ENCODE measurements at places on chromosomes 16 and 17. TPM values are rescaled to one million over a fixed set of nuclear protein-coding genes. Genes with fewer than 3 reads are reported as not detected.

Gene RNF151
- 0.39 TPM for total RNA-seq

Gene CA4
- total RNA-seq, result not detected

Gene TMEM238L
- not detected for total RNA-seq

Gene RNF112
- 0.32 TPM for total RNA-seq

Gene BRIP1
- 16.4 TPM for total RNA-seq

Gene FNDC8
- total RNA-seq, result not detected

Gene UBB
- total RNA-seq, result 1,784 TPM

Gene PERCC1
- not detected for total RNA-seq

Gene KRTAP4-9
- total RNA-seq, result not detected

Gene KRTAP4-6
- not detected for total RNA-seq

Gene C17orf50
- total RNA-seq, result not detected

Gene ATXN7L3
- 113 TPM for total RNA-seq

Gene EMP2
- 0.09 TPM for total RNA-seq

Gene CTF1
- total RNA-seq, result 0.30 TPM

Gene EPN3
- not detected for total RNA-seq

Gene NLGN2
- total RNA-seq, result 4.2 TPM

All from activated T-helper 2 cell treated with anti-CD3 and anti-CD28 coated beads, Interferon-gamma antibody, Interleukin-2, Interleukin-4, amounts not matched to agents 10 μg/mL and 5 μg/mL and 100 μg/mL, durations not matched to agents 14 hours and 24 hours and 36 hours (primary cell).